Spleen (tissue), 13 donors: ENCODE measurements at places on chromosomes 7 and 10.
A peak's percentile ranks its signal among the peaks of the same experiment; 100 is the strongest.

- H3K36me3 ChIP-seq = peaks cover 99% of the 10 kb centered on the region
- no peaks in the 10 kb centered on the region for H3K4me1 ChIP-seq
- DNase-seq = no peak
- H3K4me3 ChIP-seq = no peak overlapping the region
Observed at GRCh38 chr10:119834188-119834587, 38.5 kb downstream of the MCMBP start.

DNA sequence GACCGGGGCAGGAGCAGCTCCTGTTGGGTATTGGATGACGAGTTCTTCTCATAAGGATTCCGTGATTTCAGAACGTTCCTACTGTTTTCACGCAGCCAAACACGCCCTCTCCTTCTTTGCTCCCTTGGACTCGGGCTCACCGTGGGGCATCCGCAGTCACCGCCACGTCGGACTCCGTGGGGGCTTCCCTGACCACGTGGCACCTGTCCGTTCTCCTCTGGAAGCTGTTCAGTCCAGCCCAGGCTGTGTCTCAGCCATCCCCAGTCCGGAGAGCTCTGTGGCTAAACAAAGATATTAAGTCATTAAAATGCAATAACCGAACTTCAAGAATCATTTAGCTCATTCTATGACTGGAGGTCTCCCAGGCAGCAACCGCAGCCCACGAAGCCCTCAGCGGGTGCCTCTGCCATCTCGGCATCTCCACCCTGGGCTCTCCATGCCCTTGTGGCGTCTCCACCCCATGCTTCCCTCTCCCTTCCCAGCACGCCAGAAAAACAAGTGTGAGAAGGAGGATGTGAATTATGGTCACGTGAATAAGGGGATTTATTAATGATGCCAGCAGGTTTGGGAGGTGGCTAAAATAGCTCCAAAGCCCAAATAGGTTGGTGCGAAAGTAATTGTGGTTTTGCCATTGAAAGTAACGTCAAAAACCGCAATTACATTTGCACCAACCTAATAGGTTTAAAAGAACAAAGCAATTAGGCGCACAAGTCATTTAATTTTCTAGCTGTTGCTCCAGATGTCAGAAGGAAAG, 224.6 kb upstream of the PPP2R2D start:
- H3K27me3 ChIP-seq = no peaks in the 10 kb centered on the region
- no peaks in the 10 kb centered on the region for H3K36me3 ChIP-seq
- H3K4me1 ChIP-seq = no peaks in the 10 kb centered on the region
- H3K27ac ChIP-seq = no peak overlapping the region
- H3K4me3 ChIP-seq = no peak overlapping the region
- peak; percentile 49 for DNase-seq

GRCh38 chr7:156764016-156764669, 123.6 kb downstream of the RNF32 start:
- no peak for DNase-seq
- no peaks in the 10 kb centered on the region for H3K27me3 ChIP-seq
- no peaks in the 10 kb centered on the region for H3K36me3 ChIP-seq
- no peak overlapping the region for H3K4me3 ChIP-seq
- H3K4me1 ChIP-seq = no peaks in the 10 kb centered on the region

DNA sequence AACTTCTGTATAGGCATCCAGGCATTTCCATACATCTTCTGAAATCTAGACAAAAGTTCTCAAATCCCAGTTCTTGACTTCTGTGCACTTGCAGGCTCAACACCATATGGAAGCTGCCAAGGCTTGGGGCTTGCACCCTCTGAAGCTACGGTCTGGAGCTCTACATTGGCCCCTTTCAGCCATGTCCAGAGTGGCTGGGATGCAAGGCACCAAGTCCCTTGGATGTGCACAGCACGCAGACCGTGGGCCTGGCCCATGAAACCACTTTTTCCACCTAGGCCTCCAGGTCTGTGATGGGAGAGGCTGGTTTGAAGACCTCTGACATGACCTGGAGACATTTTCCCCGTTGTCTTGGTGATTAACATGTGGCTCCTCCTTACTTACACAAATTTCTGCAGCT, 1645.1 kb downstream of the REEP3 start:
- H3K27me3 ChIP-seq = no peaks in the 10 kb centered on the region
- no peak overlapping the region for H3K4me3 ChIP-seq
- DNase-seq = no peak
- H3K36me3 ChIP-seq = no peaks in the 10 kb centered on the region
- no peaks in the 10 kb centered on the region for H3K4me1 ChIP-seq
- no peak overlapping the region for H3K27ac ChIP-seq

DNA sequence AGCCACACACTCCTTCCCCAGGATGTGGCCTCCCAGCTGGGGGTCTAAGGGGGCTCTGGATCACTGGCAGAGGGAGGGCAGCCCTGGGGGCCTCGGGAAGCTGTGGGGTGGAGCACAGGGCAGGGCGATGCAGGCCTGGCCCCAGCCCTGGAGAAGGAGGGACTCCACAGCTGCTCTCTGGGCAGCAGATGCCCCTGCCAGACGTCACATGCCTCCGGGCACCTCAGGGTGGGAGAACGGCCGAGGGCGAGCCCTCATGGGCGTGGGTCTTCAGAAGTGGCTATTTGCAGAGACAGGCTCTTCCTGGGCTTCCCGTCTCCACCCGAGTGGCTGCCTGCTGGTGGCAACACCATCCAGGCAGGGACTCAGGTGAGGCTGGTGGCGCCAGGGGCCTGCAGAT, 16.0 kb upstream of the ADGRA1 start:
- DNase-seq = no peak
- H3K4me1 ChIP-seq = no peaks in the 10 kb centered on the region
- no peak overlapping the region for H3K4me3 ChIP-seq
- H3K27me3 ChIP-seq = peaks cover 38% of the 10 kb centered on the region
- no peak overlapping the region for H3K27ac ChIP-seq

- DNase-seq = no peak
- H3K4me3 ChIP-seq = no peak overlapping the region
- H3K4me1 ChIP-seq = no peaks in the 10 kb centered on the region
- no peaks in the 10 kb centered on the region for H3K27me3 ChIP-seq
Observed at GRCh38 chr7:142838461-142839213, 16.2 kb upstream of the EPHB6 start.

DNA sequence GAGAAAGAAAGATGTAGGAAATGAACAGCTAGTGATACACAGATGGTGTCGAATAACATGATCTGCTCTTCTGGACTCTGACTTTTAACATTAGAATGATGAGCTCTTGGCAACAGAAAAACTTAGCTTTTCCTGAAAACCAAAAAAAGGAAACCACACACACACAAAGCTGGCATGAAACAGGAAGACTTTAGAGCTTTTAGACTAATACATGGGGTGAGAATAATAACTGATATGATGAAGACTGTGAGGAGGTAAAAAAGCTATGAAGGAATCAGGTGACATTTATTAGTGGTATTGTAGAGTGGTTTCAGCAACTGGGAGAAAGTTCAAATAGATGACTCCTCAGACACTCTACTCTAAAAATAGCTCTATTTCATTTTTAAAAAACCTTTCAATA, 491.9 kb downstream of the PARD3 start:
- H3K27ac ChIP-seq = no peak overlapping the region
- H3K27me3 ChIP-seq = no peaks in the 10 kb centered on the region
- DNase-seq = no peak
- H3K4me1 ChIP-seq = no peaks in the 10 kb centered on the region
- H3K36me3 ChIP-seq = no peaks in the 10 kb centered on the region

- no peak overlapping the region for H3K27ac ChIP-seq
- no peak for DNase-seq
- no peak overlapping the region for H3K4me3 ChIP-seq
- no peaks in the 10 kb centered on the region for H3K4me1 ChIP-seq
- H3K27me3 ChIP-seq = no peaks in the 10 kb centered on the region
Observed at GRCh38 chr10:113528876-113529275, 24.0 kb upstream of the HABP2 start.

GRCh38 chr10:43075612-43076003, 1.3 kb upstream of the RET start:
- no peak overlapping the region for H3K27ac ChIP-seq
- no peaks in the 10 kb centered on the region for H3K36me3 ChIP-seq
- no peak overlapping the region for H3K4me3 ChIP-seq
- DNase-seq = no peak
- peaks cover 18% of the 10 kb centered on the region for H3K4me1 ChIP-seq
- peaks cover 49% of the 10 kb centered on the region for H3K27me3 ChIP-seq

DNA sequence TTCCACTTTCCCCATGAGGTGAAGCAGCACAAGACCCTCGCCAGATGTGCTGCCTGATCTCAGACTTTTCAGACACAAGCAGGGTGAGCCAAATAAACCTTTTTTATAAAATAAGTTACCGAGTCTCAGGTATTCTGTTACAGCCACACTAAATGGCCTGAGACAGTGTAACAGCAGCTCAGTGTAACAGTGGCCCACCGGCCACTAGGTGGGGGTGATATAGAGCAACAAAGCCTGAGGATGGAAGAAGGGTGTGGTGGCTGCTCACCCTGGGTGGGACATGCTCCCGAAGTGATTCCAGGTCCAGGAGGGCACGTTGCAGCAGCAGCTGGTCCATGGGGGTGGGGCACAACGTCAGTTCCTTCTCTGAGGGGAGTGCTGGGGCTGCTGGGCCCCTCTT, 44.6 kb downstream of the BMS1 start:
- peaks cover 99% of the 10 kb centered on the region for H3K36me3 ChIP-seq
- DNase-seq = no peak
- H3K4me1 ChIP-seq = no peaks in the 10 kb centered on the region
- H3K4me3 ChIP-seq = no peak overlapping the region

DNA sequence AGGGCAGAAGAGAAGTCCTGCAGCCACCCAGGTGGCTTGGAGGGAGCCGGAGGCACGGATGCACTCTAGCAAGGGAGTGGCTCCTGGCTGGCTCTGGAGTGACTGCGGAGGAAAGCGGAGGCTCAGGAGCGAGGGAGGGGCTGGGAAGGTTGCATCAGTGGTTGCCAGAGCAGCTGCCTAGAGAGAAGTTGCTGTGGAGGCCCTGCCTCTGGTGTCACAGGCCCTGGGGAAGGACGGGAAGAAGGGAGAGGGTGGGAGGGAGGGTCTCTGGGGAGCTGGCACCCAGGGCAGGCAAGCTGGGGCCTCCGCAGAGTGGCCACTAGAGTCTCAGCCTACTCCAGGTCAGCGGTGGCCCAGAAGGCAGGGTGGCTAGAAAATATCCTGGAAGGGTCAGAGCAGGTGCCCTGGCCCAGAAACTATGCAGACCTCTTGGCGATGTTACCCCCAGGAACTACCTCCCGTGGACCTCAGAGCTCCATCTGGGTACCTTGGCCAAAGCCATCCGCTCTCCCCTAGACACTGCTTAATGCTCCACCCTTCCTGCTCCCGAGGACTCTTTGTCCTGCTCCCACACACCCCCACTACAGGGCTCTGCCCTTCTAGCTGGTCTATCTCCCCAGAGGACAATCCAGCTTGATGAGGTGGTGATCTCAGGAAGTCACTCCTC, 164.3 kb downstream of the NRF1 start:
- H3K27me3 ChIP-seq = peaks cover 15% of the 10 kb centered on the region
- no peak overlapping the region for H3K4me3 ChIP-seq
- H3K4me1 ChIP-seq = peaks cover 46% of the 10 kb centered on the region
- no peak for DNase-seq

DNA sequence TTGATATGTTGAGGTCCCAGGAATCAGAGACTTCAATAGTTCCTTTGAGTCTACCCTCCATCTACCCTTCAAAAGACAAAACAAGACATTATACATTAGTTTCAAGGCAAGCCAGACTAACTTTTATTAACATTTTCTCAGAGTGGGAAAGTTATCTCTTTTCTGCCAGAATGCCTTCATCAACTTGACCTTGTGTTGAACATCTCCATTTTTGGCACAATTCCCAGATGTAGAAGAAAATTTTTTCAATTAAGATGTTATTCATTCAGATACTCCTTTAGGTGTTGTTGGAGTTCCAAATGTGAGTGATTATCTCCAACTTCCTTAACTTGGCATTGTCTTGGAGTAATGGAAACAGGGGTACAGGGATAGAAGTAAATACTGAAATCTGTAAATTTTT, 59.1 kb downstream of the NRF1 start:
- H3K27me3 ChIP-seq = no peaks in the 10 kb centered on the region
- no peak for DNase-seq
- H3K4me3 ChIP-seq = no peak overlapping the region
- H3K4me1 ChIP-seq = no peaks in the 10 kb centered on the region
- peaks cover 57% of the 10 kb centered on the region for H3K36me3 ChIP-seq

DNA sequence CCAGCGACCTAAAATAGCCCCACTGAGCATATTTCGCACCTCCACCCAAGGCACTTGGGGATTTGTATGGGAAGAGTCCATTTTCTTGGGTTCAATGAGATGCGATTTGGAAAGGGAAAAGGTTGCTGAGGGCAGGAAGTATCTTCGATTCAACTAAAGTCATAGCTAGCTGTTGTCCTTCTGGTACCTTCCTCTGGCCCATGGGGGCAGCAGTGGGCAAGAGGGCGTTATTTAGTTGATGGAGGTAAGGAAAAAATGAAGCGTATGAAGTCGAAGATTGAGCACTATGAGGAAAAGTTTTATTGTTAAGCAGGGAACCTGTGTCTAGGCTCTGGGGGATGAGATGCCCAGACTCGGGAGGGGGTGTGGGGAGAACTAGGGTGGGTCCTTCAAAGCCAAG, 135.4 kb downstream of the EVX1 start:
- H3K27me3 ChIP-seq = no peaks in the 10 kb centered on the region
- H3K27ac ChIP-seq = no peak overlapping the region
- no peaks in the 10 kb centered on the region for H3K4me1 ChIP-seq
- no peak overlapping the region for H3K4me3 ChIP-seq

- no peaks in the 10 kb centered on the region for H3K27me3 ChIP-seq
- H3K4me1 ChIP-seq = peaks cover 90% of the 10 kb centered on the region
- no peak for DNase-seq
Observed at GRCh38 chr7:55567571-55567970, 4.7 kb downstream of the VOPP1 start.

DNA sequence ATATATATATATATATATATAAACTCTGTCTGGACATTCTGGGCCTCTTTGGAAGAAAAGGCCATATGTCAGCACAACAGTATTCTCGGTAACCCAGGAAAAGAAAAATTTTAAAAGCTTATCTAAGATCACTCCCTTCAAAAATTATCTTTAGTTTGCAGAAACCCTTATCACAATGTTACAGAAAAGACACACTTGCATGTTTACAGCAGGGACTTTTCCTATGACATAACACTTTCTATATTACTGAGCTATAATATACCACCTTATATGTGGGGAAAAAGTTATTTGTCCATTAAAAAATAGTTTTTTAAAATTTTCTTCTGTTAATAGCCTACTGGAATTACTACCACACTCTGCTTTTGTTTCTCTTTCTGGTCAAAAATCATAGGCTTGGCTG, 25.4 kb downstream of the ANKRD61 start:
- no peaks in the 10 kb centered on the region for H3K27me3 ChIP-seq
- H3K4me3 ChIP-seq = no peak overlapping the region
- H3K36me3 ChIP-seq = no peaks in the 10 kb centered on the region

- no peak overlapping the region for H3K4me3 ChIP-seq
- no peaks in the 10 kb centered on the region for H3K27me3 ChIP-seq
- no peak for DNase-seq
- peaks cover 6% of the 10 kb centered on the region for H3K4me1 ChIP-seq
Observed at GRCh38 chr10:53009961-53010907, 237.7 kb upstream of the MBL2 start.
